ENCODE measurements at places on chromosomes 3 and 15.

DNA sequence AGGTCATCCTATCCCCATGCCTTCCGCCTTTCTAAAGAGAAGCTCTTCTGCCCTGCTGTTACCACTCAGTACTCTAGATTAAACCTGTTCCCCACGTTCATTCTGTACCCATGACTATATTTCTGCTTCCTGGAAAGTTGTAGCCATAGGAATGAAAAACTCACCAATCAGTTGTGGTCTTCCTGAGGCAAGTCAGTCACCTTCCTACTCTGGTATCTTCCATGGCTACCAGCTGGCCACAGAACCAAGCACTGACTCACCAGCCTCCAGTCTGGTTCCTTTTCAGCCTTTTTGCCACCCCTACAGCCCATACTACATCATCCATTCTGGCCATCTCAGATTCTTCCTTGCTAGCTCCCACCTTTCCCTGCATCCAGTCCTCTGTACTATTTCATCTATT lies 46.4 kb downstream of the TMEM44 start:
- no peak for DNase-seq

GRCh38 chr3:165197481-165197800 lies 1.3 kb upstream of the SLITRK3 start:
- no peak for DNase-seq

GRCh38 chr3:178194539-178194938 lies 341.7 kb upstream of the KCNMB2 start:
- no peak for DNase-seq

DNA sequence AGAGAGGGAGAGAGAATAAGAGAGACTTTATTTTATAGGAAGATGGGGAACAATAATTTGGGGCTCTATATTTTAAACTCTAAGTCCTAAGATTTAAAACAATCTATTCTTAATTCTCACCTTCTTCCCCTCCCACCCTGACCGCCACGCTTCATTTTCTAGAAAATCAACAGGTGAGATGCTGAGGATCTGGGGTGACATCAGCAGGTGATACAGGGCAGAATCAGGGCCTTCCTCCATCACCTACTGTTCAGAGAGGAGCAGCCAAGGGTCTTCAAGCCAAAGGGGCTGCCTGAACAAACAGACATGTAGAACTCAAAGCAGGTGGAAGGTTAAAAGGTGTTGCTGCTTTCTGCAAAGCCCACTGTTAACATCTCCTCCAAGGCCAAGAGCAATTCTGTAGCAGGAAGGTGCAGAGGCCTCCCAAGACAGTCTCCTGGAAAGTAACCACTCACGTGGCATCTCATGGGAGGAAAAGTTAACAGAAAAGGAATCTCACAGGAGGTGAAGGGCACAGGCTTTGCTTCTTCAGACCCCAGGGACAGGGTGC lies 183.6 kb upstream of the TLE3 start:
- DNase-seq: no peak

DNA sequence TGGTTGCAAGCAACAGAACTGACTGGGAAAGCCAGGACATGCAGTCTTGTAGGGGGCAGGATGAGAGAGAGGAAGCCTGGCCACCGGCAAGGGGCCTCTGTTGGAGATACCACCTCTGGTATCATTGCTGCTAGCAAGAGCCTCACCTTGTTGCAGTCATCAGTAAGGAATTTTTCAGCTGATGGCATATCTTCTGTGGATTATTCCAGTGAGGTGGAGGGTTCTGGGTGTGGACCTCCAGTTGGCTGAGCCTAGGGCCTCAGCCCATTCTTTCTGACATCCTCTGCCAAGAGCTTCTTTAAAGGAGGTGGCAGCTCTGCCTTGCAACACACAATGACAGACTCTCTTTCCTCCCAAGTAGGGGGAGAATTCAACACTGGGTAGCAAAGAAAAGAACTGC lies 128.9 kb downstream of the AQP9 start:
- no peak for DNase-seq

DNA sequence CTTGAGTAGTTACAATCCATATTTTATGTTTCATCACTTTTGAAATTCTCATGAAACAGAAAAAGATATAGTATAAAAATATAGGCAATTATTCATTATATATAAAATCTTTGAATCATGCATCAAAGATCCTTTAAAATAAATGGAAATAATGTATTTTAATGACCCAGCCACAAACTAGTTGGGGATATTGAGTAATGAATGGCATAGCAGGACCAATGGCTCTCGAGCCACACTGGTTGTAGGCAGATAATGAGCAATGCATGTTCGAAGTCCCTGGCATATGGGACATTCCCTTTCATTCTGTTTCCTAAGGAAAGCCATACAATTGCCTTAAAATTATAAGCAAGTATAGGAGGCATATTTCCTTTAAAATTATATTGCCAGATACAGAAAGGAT lies 107.4 kb upstream of the IL12A start:
- DNase-seq: no peak

DNA sequence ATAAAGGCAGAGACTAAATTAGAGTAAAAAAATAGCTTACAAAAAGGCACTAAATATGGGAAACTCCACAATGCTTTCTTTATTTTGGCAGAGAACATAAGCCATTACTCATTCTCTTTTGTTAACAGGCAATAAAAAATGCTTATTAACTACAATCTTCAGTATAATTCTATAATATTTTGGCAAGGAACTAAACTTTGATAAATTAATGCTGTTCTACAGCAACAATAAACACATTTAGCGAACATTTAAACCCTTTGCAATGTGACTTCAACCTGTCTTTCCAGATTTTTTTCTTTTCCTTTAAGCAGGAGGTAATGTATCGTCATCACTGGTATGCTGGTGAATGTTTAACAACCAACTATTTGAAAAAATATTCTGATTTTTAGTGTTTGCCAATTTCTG lies 42.2 kb upstream of the POU1F1 start:
- no peak for DNase-seq

DNA sequence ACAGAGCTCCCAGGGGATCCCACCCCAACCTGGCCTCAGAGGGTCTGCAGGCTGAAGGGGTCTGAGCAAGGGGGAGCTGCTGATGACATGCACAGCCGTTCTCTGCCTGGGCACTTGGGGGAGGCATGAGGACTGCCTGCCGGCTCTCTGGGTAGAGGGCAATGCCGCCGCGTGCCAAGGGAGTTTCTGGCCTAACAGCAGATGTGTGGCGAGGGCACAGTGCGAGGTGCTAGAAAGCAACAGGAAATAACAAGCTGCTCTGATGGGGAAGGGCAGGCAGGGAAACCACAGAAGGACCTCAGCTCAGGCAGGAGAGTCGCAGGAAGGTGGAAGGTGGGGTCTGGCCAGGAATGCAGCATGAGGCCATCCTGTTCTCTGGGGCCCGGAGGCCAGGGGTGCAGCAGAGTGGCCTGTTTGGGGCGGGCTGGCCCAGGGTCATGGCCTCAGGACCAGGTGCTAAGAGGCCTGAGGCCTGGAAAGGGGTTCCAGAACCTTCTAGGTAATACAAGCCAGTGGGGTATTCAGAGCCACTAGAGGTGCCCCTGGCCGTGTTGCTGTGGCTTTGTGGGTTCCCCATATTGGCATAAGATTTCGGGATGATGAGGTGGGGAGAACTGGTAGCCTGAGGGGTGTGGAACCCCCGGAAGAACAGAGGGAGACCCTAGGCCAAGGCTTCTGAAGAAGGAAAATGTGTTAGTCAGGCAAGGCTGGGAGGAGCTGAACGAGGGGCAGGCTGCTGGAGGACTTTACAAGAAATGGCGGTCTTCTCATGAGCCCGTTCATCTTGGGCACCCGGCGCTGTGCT lies 41.2 kb downstream of the RGMA start:
- DNase-seq: no peak

DNA sequence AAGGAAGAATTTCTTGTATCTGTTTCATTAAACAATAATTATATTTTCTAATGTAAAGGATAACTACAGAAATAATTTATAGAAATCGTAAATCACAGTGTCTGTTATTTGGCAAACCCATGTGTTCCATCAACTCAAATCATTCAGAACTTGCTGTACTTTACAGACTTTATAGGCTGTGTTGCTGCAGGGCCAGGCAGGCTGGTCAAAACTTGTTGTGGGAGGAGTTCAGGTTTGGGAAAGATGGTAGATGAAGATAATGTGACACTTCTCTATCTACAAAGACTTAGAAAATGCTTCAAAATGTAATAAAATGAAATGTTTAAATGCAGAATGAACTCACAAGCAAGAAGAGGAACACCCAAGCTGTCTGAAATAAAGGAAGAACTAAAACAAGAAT lies 183.4 kb downstream of the SEMA6D start:
- no peak for DNase-seq

DNA sequence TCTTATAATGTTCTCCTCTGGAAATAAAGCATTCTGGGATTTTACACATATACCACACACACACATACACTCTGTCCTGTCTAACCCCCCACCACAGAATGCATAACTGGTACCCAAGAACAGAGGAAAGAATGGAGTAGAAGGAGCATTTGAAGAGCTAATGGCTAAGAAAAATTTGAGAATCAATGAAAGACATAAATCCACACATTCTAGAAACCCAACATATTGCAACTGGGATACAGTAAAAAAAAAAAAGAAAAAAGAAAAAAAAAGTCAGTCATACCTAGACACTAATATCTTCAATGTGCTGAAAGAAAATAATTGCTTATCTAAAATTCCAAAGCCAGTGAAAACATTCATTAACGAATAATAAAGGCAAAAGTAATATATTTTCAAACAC lies 20.9 kb downstream of the CEP70 start:
- no peak for DNase-seq

GRCh38 chr15:29854413-29854812 lies 32.1 kb upstream of the TJP1 start:
- DNase-seq: no peak

DNA sequence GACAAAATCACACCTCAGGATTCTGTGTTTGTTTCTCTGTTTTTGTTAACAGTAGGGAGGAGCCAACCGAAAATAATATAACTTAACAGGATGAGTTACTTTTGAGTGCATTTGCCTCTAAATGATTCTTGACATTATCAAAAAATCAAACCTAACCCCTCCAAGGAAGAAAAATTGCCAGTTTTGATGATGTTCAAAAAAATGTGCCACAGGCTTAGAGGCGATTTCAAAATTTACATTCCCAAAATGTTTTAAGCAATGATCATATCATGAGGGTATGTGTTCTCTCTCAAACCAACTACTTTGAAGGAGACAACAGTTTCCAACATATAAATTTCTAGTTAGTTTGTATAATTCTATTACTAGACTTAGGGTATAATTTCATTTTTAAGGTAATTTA lies 6.7 kb downstream of the VGLL3 start:
- no peak for DNase-seq

GRCh38 chr3:62653796-62654195 lies 221.4 kb downstream of the CADPS start:
- DNase-seq: no peak

DNA sequence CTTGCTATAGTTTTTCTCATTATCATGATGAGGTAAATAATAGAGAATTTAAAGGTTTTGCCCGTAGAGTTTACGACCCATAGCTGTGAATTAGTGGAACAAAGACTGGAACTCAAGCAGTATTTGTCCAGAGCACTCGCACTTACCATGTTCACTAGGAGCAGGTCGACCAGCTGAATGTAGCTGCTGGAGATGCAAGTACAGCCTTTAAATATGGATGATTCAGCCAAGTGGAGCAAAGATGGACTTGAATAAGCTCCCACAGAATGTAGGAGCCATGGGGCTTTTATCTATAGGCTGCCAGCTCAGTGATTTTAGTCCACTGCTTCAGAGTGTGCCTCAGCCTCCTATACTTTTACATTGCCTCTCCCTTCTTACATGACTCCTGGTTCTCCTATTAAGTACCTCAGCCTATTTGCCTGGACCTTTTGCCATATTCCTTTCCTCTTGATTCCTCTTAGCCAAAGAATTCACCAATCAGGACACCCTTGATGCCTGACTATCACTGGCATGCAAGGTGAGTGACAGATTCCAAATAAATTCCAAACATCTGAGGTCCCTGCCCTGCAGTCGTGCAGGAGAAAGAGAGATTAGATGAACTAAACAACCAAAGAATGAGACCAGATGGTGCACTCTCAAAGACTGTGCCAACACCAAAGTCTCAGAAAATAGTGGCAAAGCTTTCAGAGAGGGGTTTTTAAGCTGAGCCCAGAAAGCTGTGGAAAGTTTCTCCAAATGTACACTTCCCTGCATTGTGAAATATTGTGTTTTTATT lies 3.9 kb downstream of the MKRN3 start:
- no peak for DNase-seq

DNA sequence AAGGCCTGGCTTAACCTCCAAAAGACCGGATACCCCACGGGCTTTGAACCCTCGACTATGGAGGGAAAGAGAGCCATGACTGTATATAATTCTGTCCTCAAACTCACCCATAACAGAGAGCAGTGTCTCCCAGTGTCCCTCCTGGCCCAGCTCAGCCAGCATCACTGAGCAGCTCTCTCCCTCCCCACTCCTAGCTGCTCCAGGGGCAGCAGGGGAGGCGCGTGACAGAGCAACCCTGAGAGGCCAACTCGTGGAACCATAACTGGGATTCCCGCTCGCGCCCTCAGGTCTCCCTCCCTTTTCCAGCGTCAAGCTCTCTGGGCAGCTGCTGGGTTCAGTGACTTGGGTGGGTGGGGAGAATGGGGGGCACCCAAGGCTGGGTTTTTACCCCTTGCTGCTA lies 561 bp upstream of the CPLX3 start:
- DNase-seq: no peak

- DNase-seq: no peak
Observed at GRCh38 chr15:41886741-41887140, 7.1 kb downstream of the SPTBN5 start.

DNA sequence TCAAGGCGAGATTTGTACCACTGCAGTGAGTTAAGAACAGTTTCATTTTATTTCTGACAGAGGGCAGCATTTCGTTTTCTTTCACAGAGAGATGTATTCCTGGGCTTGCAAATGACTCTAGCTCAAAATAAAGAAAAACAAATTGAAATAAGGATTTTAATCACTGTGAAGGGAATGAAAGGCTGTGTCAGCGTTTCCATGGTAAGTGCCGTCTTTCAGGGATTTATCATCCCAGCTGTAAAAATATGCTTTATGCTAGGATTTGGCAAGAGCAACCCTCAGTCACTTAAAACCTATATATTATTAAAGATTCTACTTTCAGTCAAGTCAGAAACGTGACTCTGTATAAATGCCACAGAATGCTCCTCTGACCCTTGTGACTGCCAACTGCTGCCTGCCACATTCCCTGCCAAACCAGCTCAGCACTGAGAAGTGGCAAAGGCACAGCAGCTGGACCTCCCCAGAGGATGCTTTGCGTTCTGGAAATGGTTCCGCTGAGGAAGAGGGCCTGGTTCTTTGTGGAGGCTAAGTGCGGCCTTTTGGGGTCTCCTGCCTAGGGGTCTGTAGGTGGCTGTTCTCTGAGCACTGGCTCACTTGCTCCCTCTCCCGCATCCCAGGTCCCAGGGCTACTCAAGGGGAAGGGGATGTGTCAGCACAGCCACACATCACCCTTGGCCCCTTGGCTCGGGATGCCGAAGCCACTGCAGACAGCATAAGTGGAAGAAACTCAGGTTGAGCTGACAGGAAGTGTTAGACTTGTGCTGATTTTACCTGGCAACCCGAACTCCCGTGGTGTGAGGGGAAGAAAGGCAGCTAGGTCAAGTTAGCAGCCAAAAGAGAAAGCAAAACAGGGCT lies 56.6 kb upstream of the POMGNT2 start:
- peak; percentile 12 for DNase-seq

DNA sequence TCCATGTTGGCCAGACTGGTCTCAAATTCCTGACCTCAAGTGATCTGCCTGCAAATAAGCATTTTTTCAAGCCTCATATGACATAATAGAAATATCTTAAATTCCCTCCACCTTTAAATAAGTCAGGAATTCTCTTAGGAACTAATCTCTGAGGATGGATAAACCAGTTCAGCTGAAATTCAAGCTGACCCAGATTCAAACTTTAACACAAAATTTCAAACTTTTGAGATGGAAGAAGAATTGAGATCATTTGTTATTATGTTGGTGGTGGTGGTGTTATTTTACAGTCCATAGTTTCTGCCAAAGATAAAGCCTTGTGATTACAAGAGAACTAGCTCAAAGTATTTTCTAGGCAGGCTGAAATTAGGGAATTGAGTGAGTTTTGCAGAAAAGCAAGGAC lies 85.5 kb downstream of the SSR3 start:
- no peak for DNase-seq
